NCI-H345 (cell line): ENCODE measurements at places on chromosomes 13 and 19.

DNA sequence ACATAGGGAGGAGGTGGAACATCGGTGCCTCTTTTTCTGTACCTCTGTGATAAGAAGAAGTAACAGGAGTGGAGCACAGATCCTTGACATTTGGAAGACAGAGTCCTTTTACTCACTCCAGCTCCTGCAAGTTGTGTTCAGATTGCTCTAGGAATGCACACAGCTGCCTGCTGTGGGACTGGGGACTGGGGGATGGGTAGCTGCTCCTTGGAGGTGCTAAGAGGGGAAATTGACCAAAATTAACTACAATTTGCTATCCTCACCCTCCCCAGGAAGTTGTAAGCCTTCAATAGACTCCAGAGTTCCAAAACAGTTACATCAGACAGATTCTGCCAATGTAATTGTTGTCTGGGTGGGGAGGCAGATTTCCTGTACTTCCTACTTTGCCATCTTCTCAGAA is 317.9 kb downstream of the MTUS2 start:
- no peak for DNase-seq

DNA sequence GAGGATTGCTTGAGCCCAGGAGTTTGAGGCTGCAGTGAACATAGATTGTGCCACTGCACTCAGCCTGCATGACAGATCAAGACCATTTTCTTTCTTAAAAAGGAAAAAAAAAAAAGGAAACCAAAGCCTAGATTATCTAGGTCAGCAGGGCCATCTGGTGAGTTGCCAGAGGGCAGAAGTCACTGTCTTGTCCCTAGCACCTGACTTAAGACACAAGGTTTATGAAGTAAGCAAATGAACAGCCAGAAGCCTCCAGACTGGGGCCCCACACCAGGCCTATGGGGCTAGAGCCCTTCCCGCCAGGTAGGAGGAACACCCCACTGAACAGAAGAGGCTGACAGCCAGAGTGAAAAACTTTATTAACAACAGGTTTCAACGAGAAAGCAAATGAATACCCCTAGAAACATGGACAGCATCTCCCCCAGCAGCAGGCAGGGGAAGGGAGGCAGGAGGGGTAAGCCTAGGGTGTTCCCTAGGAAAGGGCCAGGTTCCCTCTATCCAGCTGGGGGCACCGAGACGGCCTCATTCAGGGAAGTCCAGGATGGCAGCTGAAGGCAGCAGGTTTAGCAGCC is 1.2 kb downstream of the WDR83 start:
- no peak for DNase-seq

GRCh38 chr19:12543855-12544254 is 7.4 kb downstream of the ZNF564 start:
- DNase-seq, result no peak

DNA sequence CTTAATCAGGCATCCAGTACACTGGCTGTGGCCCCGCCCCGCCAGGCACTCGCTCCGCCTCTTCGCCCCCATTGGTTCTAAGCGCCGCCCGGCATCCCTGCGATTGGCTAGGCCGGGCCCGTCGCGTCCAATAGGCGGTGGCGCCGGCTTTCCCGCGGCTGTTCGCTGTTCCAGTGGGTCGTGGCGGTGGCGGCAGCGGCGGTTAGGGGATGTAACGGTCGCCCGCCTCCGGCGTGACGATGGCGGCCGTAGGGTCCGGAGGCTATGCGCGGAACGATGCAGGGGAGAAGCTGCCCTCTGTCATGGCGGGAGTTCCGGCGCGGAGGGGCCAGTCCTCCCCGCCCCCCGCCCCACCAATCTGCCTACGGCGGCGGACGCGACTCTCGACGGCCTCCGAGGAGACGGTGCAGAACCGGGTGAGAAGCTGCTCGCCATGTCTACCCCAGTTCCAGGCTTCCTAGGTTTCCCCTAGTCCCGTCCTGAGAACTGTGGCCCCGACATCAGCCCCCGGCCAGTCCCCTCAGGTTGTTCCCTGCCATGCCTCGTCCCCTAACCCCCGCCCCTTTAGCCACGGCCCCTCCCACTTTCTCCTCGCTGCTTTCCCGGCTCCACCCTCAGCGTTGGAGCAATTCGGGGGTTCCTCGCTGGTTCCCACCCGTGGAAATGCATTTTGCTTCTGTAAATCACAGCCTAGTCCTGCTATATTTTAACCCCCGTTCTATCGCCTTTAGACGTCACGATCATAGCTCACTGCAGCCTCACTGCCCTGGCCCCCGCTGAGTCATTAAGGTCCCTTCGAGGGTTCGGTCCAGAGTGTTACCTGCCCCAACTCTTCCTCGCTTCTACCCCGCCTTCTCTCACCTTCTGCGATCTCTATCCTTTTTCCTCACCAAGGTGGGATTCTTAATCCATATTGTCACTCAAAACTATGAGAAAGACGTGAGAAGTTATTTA is at the start of gene WDR62:
Gene WDR62, plus strand, starts transcription at position 165 of the 954 bp plus-strand sequence. Its CDS starts 75 bp downstream, at position 240.
- peak; percentile 99 for DNase-seq

GRCh38 chr19:2246801-2247361 is 2.2 kb upstream of the AMH start:
- DNase-seq, result no peak

- peak; percentile 10 for DNase-seq
Measured at GRCh38 chr19:4583961-4584669, 24.6 kb upstream of the SEMA6B start.

DNA sequence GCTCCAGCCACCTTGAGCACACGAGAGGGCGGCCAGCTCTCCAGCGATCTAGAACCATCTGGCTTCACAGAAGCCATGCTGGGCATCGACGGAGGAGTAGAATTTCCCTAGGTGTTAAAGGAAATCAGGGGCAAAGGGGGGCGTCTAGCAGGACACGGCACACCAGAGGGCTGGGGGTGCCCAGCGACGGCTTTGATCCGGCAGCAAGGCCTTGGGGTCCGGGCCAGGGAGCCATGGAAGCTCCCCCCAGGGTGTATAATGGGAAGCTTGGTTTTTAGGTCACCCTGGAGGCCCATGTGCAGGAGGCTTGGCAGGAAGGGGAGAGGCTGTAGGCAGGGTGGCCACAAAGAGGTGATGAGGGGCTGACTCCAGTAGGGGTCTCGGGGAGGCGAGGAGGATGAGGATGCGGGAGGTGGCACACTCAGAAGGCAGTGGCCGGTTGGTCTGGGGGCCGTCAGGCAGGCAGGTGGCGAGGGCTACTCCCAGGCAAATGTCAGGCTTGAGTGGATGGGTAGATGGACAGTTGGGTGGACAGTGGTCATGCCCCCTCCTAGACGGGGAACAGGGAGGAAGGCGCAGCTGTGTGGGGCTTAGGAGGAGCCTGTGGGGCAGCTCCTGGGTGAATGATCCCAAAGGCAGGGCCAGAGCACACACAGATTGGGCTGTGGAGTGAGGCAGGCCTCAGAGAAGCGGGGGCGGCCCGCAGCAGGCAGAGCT is 5.6 kb downstream of the KMT5C start:
- no peak for DNase-seq

DNA sequence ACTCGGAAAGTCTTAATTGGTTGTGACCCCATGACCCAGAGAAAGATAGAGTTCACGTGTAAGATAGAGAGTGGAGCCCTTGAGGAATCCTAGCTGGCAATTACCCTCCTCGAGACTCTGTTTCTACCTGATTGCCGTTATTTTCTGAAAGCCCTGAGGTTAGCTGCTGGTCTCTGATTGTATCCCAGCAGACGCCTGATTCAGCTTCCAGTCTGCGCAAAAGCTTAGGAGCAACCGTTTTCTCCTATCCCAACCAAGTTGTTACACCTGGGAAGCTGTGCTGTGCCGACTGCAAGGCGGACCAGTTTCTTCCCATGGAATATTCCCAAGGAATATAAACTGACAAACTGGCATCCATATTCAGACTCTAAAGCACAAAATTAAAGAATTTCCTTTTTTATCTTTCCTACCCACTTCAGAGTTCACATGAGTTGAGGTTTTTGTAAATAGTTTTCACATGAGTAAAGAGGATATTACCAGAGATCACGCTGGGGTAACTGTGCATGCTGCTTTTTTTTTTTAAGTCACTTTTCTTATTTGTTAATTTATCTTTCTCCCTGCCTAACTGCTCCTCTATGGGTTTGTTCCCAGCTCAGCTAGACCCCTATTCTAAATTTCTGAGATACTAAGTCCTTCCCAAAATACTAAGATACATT is 1.5 kb upstream of the TRPC4 start:
- no peak for DNase-seq

DNA sequence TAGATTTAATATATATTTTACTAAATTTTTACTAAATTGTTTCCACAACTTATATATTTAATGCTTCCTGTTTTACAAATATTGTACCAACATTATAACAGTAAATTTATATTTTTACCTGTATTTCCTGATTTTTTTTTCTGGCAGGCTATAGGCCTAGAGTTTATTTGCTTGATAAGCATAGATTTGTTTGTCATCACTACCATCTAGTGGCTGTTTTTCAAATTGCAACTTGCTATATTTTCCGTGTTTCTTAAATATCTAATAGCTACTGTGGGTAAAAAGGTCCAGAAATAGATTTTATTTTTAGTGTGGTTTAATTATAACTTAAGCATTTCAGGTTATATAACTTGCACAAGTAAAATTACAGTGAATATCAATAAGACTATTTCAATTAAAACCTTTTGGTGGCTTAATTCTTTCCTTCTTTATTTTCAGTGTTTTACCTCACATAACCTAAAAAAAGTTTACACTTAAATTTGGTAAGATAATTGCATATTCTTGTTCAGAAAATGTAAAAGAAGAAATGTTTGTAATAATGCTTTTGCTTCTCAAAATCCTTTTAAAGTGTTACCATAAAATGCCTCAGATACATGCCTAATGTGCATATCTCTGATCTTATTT is 60.6 kb downstream of the NDFIP2 start:
- peak; percentile 48 for DNase-seq

GRCh38 chr13:46303742-46304385 is 83.2 kb downstream of the RUBCNL start:
- DNase-seq, result no peak

DNA sequence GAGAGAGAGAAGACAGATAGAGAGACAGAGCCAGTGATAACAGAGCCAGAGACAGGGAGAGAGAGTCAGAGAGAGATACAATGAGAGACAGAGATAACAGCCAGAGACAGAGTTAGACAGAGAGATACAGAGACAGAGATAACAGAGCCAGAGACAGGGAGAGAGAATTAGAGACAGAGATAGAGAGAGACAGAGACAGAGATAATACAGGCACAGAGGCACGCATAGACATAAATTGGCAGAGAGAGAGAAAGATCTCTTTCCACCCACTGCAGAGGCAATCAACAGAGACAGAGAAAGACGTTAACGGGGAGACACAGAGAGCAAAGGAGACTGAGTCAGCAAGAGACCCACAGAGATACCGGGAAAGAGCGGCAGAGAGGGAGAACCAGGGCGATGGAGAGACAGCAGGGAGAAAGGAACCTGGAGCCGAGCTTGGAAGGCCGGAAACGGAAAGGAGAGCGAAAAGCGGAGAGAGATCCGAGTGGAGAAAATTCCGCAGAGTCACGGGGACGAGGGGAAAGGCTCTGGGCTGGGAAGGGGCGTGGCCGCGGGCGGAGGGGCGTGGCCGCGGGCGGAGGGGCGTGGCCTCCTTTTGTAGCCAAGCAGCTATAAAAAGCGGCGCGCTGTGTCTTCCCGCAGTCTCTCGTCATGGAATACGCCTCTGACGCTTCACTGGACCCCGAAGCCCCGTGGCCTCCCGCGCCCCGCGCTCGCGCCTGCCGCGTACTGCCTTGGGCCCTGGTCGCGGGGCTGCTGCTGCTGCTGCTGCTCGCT is at the start of gene TNFSF9:
Gene TNFSF9, plus strand, starts transcription at position 641 of the 777 bp plus-strand sequence. Its CDS starts 11 bp downstream, at position 652.
- DNase-seq, result peak; percentile 43
